ENCODE measurements at places on chromosomes 4 and X.
A peak's percentile ranks its signal among the peaks of the same experiment; 100 is the strongest.

GRCh38 chr4:161178310-161178709 is 985.5 kb downstream of the FSTL5 start:
- no peak for DNase-seq

- no peak for DNase-seq
Observed at GRCh38 chr4:69974631-69975030, 9.1 kb upstream of the CSN2 start.

DNA sequence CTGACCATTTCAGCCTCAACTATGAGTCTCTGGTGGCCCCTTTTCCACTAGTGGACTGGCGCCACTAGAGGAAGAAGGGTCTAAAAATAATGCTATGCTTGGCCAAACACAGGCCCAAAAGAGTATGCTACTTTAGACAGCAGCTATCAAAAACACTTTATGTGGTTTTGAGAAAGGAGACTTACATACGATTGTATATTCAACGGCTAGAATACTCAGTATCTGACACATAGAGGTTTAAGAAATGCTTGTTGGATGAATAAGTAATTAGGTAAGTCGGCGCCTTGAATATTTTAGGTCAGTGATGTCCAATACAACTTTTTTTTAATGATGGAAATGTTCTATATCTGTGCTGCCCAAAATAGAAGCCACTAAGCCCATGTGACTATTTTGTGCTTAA is 25.7 kb upstream of the TMPRSS11A start:
- DNase-seq = no peak

GRCh38 chr4:85569730-85570299 is 94.9 kb downstream of the ARHGAP24 start:
- no peak for DNase-seq

- DNase-seq = no peak
Observed at GRCh38 chr4:143380629-143381028, 44.0 kb downstream of the GAB1 start.

GRCh38 chr4:118920247-118920646 is 31.6 kb downstream of the SYNPO2 start:
- DNase-seq = no peak

- DNase-seq = no peak
Observed at GRCh38 chr4:61177367-61177766, 22.8 kb upstream of the ADGRL3 start.

DNA sequence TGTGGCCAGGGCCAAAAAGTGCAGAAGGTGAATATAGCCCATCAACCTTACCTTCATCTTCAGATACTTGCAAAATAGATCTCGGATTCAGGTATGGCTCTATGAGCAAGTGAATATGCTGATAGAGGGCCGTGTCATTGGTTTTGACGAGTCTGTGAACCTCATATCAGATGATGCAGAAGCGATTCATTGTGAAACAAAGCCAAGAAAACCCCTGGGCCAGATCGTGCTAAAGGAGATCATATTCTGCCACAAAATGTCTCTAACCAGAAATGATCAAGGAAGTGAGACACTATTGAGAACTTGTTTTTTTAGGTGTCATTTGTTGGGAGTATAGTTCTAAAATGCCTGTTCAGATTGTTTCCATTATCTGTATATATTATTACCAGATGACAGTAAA is 48.3 kb downstream of the PDK3 start:
- no peak for DNase-seq

- DNase-seq = no peak
Observed at GRCh38 chr4:153232768-153233167, 28.5 kb downstream of the TRIM2 start.

DNA sequence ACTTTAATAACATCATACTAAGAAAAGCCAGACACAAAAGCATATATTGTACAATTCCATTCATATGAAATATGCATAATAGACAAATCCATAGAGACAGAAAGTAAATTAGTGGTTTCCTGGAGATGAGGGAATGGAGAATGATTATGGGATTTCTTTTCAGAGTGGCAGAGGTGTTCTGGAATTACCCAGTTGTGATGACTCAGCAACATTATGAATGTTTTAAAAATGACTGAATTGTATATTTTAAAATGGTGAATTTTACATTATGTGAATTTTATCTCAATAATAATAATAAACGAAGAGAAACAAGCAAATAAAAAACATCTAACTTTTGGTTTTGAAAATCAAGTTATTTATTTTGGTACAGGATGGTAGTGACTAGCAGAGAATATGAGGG is 11.2 kb downstream of the ZXDA start:
- DNase-seq = no peak

GRCh38 chr4:163492951-163493504 is 1.5 kb upstream of the TMA16 start:
- DNase-seq = peak; percentile 37

DNA sequence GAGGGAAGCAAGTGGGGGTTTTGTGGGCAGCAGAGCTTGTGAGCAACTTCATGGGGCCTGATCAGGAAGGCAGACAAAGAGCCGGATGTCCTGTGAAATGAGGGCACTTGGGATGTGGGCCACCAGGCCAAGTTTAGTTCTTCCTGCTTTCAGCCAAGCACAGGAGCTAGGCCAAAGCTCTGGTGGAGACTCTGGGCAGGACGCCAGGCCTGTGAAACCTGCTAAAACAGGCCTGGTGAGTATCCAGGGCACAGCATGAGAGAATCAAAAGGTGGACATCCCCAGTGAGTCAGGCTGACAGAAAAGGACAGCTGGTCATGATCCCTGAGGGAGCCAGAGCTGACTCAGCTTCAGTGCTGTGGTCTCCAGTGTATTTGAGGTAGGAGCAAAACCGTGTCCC is 95.7 kb downstream of the NPNT start:
- DNase-seq = no peak

DNA sequence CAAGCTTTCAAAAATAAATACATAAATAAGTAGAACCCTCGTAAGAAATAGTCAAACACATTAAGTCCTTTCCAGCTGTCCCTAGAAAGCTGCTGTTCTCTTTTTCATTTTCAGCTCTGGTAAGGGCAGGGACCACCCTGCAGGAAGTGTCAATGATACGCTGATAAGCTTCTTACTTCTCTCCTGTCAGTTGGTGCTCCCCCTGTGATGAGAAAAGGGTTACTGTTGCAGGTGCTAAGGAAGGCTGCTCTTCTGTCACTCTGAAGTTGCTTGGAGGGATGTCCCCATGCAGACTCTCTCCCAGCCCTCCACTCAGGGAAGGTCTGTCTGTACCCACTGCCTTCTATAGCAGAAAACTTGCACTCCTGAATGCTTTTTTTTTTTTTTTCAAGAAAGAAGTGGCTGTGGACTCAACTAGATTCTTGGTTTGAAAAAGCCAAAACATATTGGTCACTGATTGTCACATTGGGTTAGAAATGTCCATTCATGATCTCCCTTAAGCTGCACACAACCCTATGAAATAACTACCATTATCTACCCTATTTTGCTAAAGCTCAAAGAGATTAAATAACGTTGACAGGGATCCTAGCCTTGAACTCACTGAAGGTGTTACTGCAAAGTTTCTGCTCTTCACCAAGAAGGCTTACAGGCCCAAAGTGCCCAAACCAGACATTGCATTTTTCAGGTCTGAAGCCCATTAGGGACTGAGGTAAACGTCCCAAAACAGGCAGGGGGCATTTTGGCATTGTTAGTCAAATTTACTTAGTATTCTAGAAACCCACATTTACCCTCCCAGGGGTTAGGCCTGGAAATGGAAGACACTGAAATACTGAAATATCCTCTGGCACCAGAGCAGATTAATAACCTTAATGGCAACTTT is 1.2 kb downstream of the CXCL3 start:
- peak; percentile 28 for DNase-seq

GRCh38 chr4:37745946-37746345 is 59.8 kb upstream of the RELL1 start:
- DNase-seq = no peak

GRCh38 chr4:22744478-22745062 is 51.8 kb downstream of the GBA3 start:
- no peak for DNase-seq

DNA sequence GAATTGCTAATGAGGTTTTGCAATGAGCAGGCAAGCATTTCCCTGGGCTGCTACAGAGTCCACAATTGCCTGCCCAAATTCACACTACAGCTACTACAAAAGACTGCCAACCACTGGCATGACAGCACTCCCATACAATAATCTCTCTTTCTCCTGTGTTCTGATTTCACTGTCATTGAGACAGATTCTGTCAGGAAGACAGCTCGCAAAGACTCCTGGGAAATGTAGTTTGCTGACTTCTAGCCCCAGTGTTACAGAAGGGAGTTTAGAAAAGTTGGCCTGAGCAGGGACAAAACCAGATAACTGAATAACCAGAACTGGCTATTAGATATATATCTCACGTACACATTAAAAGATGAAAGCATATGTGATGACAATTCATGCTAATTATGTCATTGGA is 1231.3 kb upstream of the PRKX start:
- no peak for DNase-seq

- no peak for DNase-seq
Observed at GRCh38 chr4:114304567-114304966, 294.0 kb upstream of the UGT8 start.

DNA sequence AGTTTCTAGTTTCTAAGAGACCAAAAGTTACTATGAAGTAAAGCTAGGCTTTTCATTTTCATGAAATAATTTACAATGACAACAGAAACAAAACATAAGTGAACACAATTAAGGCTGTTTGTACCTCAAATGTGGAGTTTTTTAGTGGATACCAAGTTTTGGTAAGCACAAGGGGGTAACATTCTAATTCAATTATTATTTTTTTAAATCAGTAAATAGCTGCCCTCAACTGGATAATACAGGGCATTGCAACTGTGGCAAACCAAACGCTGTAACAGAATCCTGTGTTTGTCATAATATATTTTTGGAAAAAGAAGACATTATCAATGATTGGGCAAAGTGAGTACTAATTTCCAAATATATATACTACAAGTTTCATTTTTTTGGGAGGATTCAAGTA is 150.3 kb downstream of the FBXW7 start:
- no peak for DNase-seq

DNA sequence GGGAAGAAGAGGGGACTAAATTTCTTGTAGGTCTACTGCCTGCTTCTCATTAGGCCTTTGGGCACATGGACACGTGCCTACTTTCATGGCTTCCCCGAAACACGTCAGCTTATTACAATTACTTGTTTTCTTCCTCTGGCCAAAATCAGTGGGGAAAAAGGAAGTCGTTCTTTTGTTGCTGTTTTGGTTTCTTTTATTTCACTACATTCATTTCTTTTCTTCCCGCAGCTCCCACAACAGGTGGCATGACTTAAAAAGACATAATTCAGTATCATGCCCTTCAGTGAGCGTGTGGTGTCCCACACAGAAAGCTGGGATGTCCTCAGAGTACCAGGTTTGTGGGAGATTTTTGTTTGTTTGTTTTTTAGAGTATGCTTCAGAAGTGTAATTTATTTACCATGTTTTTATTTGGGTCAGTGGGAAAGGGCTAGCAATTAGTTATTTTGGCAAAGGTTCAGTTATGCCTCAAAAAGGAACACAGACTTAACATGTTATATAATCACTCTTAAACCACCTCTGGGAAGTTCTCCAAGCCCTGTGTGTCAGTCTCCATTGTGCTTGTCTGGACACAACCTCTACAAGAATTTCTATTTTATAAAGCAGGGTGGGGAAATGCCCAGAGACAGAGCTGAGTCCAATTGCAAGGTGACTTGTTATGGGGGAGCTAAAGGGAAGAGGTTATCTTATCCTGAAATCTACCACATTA is 44.2 kb upstream of the SPRY1 start:
- no peak for DNase-seq

GRCh38 chr4:72318421-72319170 is 250.4 kb downstream of the ADAMTS3 start:
- DNase-seq = no peak

DNA sequence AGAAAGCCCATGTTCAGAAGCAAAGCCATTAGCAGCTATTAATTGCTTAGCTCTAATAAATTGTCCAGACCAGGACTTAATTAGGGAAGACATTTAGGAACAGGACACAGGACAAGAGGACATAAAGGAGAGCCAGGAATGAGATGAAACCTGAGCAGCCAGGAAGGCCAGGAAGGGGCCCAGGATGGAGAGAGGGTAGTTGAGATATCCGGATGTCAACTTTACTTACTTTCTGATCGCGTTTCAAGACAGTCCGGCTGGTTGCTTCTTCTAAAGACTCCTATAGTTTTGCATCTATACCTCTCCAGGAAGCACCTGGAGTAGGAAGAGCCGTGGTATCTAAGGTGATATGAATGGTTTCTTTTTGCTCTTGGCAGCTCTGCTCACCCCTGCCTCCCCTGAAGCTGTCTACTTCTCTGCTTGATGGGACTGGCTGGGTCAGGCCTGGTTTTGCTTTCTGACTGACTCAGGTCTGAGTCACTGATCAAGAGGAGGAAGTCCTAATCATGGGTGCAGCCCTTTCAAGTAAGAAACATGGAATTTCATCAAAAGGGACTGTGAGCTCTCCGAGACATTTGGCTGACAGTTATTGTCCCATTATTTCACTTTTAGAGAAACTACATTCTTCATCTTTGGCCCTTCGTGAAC is 733.3 kb downstream of the RPA4 start:
- DNase-seq = no peak

DNA sequence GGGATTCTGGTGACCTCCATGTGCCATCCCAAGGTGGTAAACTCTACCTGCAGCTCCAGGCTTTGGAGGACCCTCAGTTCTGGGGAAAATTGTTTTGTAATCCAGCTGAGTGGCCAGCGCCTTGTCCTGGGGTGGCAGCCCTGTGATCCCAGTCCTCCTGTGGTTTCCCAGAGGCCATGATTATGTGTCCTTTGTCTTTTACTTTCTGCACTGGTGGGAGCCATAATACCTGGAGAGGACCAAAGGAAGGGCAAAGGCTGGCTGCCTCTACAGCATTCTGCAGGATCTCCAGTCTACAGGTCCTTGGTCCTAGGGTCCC is 64.0 kb downstream of the NBDY start:
- no peak for DNase-seq

- no peak for DNase-seq
Observed at GRCh38 chr4:182074810-182075209, 168.4 kb upstream of the TENM3 start.

- no peak for DNase-seq
Observed at GRCh38 chr4:87541956-87542709, 13.0 kb upstream of the SPARCL1 start.

- DNase-seq = no peak
Observed at GRCh38 chr4:67744561-67745283, 9.5 kb downstream of the GNRHR start.

GRCh38 chr4:107213410-107213809 is 177.3 kb upstream of the DKK2 start:
- DNase-seq = no peak

- no peak for DNase-seq
Observed at GRCh38 chr4:159337041-159337440, 234.2 kb downstream of the RAPGEF2 start.

GRCh38 chr4:106323119-106323518 is 6.8 kb downstream of the AIMP1 start:
- DNase-seq = no peak

DNA sequence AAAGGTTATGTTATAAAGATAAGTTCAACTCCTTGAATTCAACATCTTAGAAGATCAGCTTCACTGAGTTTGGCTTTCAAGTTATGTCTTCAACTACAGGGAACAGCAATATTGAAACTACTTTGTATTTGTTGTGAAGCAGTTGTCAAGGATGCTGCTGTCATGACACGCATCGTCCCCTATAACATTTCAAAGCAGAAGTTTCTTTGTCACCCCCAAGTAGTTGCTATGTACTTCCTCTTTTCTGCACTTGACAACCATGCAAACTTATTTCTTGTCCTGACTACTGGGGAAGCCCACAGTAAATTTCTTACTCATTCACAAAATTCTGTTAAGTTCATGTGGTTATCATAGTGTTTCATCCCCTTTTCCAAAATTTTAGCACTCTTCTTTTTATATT is 14.3 kb downstream of the ANTXR2 start:
- no peak for DNase-seq

Data from K562 (cell line).